ENCODE measurements at places on chromosomes 12 and 14.

- no peak for DNase-seq
Observed at GRCh38 chr12:82481954-82482353, 123.6 kb downstream of the METTL25 start.

DNA sequence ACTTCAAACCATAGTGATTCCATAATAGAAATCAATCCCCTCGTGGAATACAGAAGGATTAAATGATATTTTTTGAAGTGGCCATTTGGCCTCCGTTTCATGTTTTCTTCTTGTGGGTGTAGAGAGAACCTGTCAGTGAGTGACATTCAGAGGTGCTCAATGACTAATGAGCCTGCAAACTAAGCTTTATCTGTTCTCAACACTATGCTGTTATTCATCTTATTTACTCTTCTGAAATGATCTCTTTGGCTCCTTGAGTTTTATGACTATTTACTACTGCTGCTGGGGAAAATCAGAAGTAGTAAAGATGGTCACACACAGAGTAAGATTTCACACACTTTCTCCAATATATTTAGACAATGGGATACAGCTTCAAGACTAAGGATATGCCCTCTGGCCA is 30.4 kb downstream of the ATP2B1 start:
- no peak for DNase-seq

DNA sequence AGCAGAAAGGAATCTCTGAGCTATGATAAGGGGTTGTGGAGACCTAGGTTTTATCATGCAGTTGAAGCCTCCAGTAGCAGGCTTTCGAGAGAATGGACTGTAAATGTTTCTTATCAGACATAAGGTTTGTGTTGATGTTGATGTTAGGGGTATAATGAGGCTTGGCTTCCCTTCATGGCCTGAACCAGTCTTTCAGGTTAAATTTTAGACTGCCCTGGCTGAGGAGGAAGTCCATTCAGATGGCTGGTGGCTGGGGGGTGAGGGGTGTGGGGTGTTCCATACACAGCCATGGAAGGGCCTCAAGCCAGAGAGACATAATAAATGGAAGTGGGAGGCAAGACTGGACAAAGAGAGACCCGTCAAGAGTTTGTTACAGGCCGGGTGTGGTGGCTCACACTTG is 65.1 kb downstream of the IRF2BPL start:
- no peak for DNase-seq

DNA sequence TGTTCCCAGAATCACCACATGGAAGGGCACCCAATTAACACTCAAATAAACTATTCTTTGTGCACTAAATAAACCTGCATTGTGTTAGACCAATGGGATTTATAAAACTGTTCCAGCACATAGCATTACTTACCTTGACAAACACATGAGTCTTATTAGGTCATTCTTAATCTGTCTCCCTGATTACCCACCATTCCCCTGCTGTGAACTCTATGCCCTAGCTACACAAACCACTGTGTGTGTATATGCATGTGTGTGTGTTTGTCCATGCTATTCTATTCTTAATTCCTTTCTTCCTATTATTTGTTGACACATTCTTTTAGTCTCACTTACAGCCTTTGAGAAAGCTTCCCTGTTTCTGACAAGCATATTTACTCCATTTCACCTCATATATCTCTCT is 303.6 kb upstream of the GARIN6 start:
- DNase-seq, result no peak

- no peak for DNase-seq
Observed at GRCh38 chr14:99230208-99231151, 41.5 kb downstream of the BCL11B start.

DNA sequence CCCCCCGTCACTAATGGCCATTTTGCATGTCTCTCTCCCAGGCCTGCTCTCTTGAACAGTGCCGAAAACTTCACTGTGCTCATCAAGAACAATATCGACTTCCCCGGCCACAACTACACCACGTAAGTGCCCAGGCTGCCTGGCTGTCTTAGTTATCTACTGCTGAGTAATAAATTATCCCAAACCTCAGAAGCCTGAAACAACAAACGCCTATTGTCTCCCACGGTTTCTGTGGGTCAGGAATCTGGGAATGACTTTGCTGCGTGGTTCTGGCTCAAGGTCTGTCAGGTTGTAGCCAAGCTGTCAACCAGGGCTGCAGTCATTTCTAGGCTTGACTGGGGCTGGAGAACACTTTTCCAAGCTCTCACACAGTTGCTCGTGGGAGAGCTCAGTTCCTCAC is 32.6 kb downstream of the P2RX7 start:
- DNase-seq, result no peak

DNA sequence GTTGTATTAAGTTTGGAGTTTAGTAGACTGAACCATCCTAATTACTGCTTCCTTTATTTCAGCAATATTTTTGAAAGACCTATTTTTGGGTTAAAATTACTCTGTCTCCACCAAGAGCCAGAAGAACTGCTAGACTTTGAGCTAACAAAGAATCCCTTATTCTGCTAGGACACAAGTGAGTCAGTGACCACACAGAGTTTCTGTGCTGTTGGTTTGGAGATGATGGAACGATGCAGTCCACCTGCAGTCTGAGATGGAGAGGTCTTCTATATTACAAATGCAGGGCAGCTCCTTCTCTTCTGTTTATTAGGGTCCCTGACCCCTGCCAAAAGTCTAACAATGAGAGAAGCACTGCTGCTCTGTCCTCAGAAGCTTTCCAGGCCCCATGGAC is 6.7 kb upstream of the STXBP6 start:
- DNase-seq, result no peak

- DNase-seq, result no peak
Observed at GRCh38 chr14:22184830-22185168, 404.2 kb downstream of the DAD1 start.

DNA sequence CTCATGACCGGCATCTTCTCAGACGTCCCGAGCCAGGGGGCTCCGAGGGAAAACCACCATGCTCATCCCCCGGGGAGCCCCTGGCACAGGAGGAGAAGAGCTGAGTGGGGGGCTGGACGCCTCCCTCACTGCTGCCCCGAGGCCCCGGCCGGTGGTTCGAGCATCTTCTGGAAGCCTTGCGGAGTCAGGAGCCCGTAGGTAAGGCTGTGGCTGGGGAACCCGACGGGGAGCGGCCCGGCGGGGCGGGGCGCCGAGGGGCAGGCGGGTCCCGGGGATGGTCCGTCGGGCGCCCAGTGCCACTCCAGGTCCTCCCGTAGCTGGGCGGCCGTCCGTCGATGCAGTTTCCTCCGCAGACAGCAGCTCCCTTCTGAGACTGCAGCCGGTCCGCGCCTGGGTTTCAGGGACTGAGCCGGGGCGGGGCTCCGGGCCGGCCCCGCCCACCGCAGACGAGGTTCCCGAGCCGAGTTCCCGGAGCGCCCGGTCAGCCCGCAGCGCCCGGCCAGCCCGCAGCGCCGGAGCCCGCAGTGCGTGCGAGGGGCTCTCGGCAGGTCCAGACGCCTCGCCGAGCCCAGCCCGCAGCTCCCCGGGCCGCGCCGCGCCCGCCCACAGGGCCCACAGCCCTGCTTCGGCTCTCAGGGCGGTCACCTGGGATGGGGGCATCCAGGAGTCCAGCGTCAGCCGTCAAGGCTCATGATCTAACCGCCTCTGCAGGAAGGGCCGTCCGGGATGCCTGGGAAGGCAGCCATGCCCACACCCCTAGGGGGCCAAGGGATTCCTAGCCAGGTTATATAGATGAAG is at the start of gene PGF:
PGF (minus strand) TSS at position 369 of the 798 bp plus-strand sequence; CDS start at position 14, 355 bp downstream.
- no peak for DNase-seq

GRCh38 chr12:107318806-107319532 is 225.6 kb upstream of the CRY1 start:
- no peak for DNase-seq

DNA sequence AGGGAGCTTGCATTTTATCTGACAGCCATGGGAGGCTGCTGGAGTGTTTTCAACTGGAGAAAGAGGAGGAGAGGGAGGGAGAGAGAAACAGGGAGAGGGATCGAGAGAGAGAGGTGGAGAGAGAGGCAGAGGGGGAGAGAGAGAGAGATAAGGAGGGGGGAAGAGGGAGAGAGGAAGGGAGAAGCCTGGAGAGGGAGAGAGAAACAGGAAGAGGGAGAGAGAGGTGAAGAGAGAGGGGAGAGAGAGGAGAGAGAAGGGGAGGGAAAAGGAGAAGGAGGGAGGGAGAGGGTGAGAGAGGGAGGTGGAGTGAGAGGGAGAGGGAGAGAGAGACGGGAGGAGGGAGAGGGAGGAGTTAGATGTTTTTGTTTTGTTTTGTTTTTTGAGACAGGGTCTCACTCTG is 45.6 kb downstream of the DNAH10 start:
- DNase-seq, result no peak

- DNase-seq, result no peak
Observed at GRCh38 chr12:87142342-87142741, 886.2 kb upstream of the MGAT4C start.

- no peak for DNase-seq
Observed at GRCh38 chr14:87397499-87397898, 595.5 kb downstream of the GALC start.

DNA sequence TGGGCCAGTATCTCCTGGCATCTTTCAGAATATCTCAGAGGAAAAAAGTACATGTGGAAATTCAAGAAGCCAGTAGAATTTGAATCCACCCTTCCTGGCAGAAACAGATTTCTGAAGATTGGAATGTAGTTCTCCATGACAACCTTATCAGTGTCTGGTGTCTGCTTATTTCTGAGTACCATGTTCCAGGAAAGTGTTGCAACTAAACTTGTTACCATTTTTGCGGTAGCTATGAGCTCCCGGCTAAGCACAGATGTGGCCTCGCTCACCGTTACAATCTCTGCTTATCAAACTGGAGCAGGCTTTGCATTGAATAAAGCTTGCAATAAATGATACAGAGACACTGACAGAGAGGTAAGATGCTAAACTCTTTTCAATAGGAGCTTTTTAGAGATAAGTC is 13.0 kb upstream of the ITPR2 start:
- no peak for DNase-seq

DNA sequence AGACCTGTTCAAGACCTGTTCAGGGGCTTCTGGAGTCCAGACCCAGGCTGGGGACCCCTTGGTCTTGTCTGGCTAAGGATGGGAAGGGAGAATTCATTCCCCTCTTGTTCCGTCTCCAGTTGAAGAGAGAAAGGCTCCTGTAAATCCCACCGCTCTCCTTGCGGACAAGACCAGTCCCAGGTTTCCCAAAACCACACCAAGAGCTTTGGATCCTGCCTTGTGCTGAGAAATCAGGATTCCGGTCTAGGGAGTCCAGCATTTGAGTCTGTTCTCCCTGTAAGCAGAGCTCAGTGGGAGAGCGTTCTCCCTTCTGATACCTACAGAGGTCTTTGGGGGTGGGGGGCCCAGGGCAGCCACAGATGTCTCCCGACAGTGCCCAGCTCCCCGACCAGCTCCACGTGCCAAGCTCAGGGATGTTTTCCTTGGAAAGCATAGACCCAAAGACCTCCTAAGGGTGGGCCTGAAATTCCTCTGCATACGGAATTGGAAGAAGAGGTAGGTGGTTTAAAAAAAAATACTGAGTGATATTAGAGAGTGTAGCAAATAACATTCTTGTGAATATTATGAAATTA is 1.9 kb downstream of the HOXC13 start:
- no peak for DNase-seq

GRCh38 chr12:52156311-52156710 is 35.5 kb downstream of the KRT80 start:
- no peak for DNase-seq

GRCh38 chr12:42291680-42292079 is 34.2 kb downstream of the ZCRB1 start:
- DNase-seq, result no peak
